ENCODE measurements at places on chromosomes 11 and 22. TPM values are rescaled to one million over a fixed set of nuclear protein-coding genes. Genes with fewer than 3 reads are reported as not detected.

DNA sequence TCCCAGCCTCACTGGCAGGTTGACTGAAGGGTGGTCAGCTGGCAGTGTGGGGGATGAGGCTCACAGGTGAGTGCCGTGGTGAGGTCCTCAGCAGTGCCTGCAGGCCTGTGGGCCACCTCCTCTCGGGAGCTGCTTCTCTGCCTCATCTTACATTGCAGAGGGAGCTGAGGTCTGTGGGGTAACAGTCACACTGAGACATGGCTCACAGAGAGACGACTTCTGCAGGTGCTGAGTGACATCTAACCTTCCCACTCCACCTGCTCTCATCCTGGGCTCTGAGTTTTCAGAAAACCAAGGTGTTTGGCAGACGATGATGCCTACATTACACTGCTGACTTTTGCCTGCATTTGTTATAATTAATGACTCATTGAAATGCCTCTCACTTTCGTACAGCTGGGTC, 8.8 kb upstream of the SLC5A1 start:
- H3K27ac ChIP-seq: no peak overlapping the region
- peaks cover 9% of the 10 kb centered on the region for H3K27me3 ChIP-seq
- no peak overlapping the region for H3K4me3 ChIP-seq
- no peak for DNase-seq
- H3K36me3 ChIP-seq: no peaks in the 10 kb centered on the region

The SMARCB1 gene
- total RNA-seq: 126 TPM

DNA sequence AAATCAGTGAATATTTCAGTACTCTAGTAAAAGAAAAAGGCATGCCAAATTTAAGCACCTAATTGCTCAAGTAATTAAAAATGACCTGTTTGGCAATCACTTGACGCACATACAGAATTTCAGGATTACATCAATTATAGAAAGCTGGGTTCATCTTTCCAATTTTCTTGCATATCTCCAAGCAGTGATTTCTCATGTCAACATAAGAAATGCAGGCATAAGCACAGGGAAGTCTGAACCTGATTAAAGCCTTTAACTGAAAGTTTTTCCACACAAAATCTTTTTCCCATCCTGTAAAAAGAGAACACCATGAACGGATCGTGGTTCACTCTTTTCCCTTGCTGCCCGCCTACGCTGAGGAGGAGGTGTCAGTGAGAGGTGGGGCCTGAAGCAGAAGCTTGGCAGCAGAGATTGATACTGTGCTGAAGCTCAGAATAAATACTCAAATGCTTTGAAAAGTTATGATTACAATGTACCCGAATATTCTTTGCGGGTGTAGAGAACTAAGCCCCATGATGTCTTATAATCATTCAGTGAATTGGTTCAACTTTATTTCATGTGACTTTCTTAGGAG, 704.1 kb upstream of the CCDC90B start:
- no peaks in the 10 kb centered on the region for H3K36me3 ChIP-seq
- no peaks in the 10 kb centered on the region for H3K27me3 ChIP-seq
- no peak overlapping the region for H3K4me3 ChIP-seq
- H3K4me1 ChIP-seq: no peaks in the 10 kb centered on the region
- no peak overlapping the region for H3K27ac ChIP-seq
- DNase-seq: no peak

The GAL3ST1 gene
- 0.21 TPM for total RNA-seq

DNA sequence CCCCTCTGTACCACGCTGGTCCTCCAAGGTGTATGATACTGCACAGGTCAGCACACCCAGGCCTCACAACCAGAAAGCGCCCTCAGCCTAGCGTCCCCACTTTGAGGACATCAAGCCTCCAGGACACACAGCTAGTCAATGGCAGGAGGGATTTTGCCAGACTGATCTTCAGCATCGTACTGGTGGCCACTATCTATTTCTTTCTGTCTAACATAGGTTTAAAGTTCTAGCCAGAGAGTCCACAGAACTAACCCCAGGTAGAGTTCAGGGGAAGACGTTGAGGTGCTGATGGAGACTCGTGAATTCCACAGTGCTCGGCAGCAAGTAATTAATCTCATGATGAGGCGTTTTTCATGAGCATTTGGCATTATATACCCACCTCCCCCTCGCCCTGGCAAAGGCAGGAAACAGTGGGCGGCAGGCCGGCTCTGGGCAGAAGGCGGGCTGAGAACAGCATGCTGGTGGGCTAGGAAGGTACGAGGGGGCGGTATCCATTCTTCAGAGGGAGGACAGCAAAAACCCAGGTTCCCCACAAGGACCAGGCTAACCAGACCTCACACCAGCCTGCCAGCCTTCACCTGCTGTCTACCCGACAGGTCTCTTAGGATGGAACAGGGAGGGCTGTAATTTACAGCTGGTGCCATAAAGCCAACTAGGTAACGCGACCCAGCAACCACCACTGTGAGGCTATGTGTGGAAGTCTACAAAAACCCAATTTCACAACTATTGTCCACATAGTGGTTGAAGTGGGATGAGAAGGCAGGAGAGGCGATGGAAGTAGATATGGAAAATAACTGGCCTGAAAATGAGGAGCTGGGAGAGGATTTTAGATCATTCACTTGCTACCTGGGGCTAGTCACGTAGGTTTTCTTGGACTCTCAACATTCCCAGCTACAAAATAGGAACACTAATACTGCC, 18.5 kb downstream of the MYH9 start:
- no peak for DNase-seq
- H3K4me3 ChIP-seq: peak overlapping the region; percentile 16
- H3K4me1 ChIP-seq: peaks cover 99% of the 10 kb centered on the region

GRCh38 chr11:134527382-134528243, 115.6 kb upstream of the B3GAT1 start:
- H3K4me3 ChIP-seq: no peak overlapping the region
- no peak overlapping the region for H3K27ac ChIP-seq
- DNase-seq: peak; percentile 76
- no peaks in the 10 kb centered on the region for H3K36me3 ChIP-seq

- H3K4me1 ChIP-seq: no peaks in the 10 kb centered on the region
- peaks cover 28% of the 10 kb centered on the region for H3K27me3 ChIP-seq
- H3K36me3 ChIP-seq: no peaks in the 10 kb centered on the region
- H3K27ac ChIP-seq: no peak overlapping the region
- DNase-seq: peak; percentile 19
These were observed 113.5 kb upstream of the IGLL5 start for GRCh38 chr22:22773979-22774604.

DNA sequence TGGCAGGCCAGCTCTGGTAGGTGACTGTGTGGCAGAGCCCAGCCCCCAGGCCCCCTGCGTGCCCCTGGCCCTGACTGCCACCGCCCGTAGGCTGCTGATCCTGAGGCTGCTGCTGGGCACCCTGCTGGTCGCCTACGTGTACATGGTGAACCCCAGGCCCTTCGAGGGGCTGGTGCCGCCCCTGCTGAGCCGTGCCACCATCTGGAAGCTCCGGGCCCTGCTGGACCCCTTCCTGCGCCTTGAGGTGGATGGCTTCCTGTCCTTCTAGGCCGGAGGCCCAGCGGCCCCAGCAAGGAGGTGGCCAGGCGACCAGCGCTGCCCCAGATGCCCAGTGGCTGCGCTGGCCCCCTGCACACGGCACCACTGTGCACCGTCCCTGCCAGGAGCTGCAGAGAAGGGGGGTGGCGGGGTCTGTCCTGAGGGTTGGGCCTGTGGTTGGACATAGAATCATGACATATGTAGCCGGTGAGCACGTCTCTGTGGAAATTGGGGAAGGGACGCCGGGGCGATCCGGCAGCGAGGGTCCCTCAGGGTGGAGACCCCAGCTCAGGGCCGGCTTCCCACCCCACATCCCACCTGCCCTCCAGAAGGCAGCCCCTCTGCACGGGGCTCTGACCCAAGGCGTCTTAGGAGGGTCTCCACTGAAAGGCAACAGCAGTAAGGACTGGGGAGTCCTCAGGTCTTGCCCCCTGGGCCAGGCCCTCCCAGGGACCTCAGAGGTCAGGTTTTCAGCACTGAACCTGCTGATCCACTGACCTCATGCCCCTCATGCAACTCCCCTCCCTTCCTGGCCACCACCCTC, 185.4 kb downstream of the IGLL1 start:
- DNase-seq: no peak
- no peaks in the 10 kb centered on the region for H3K36me3 ChIP-seq
- H3K27ac ChIP-seq: no peak overlapping the region
- H3K27me3 ChIP-seq: no peaks in the 10 kb centered on the region

DNA sequence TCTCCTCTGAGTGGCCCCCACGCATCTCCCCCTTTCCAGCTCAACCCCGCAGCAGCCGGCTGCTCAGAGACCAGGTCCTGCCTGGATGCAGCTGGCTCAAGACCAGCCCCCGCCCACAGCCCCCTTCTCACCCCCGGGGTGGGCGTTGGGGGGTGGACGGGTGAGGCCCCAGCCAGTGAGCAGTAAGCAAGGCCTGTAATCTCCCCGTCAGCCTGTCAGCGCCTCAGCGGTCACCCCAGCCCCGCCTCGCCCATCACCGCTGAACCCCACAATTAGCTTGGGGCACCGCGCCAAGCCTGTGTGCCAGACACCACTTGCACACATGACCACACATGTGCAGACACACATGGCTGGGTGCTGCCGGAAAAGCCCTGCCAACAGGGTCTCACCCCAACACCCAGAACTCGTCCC, 5.9 kb downstream of the PLXNB2 start:
- DNase-seq: no peak
- no peaks in the 10 kb centered on the region for H3K27me3 ChIP-seq
- H3K4me1 ChIP-seq: peaks cover 76% of the 10 kb centered on the region
- peak overlapping the region; percentile 50 for H3K27ac ChIP-seq
- H3K36me3 ChIP-seq: peaks cover 4% of the 10 kb centered on the region

The CARD16 gene
- total RNA-seq: 1.5 TPM

The ACTN3 gene
- not detected for total RNA-seq

DNA sequence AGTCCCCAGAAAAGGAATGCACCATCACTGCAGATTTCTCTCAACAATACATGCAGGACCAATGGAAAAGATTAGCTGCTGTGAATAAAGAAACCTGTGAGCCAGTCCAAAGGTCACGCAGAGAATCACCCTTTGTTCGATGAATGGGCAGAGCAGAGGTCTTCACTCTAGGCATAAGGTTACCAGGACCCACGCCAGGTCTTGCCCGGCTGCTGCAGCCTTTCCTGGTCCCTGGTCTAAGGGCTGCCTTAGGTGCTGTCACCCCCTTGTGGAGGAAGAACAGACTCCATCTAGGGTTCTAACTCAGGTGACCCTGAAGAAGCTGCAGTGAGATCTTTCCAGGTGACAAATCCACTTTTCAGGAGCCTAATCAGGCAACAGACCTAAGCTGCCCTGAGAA, 29.0 kb upstream of the NAP1L4 start:
- H3K27me3 ChIP-seq: no peaks in the 10 kb centered on the region
- H3K4me1 ChIP-seq: peaks cover 30% of the 10 kb centered on the region
- peaks cover 41% of the 10 kb centered on the region for H3K36me3 ChIP-seq

DNA sequence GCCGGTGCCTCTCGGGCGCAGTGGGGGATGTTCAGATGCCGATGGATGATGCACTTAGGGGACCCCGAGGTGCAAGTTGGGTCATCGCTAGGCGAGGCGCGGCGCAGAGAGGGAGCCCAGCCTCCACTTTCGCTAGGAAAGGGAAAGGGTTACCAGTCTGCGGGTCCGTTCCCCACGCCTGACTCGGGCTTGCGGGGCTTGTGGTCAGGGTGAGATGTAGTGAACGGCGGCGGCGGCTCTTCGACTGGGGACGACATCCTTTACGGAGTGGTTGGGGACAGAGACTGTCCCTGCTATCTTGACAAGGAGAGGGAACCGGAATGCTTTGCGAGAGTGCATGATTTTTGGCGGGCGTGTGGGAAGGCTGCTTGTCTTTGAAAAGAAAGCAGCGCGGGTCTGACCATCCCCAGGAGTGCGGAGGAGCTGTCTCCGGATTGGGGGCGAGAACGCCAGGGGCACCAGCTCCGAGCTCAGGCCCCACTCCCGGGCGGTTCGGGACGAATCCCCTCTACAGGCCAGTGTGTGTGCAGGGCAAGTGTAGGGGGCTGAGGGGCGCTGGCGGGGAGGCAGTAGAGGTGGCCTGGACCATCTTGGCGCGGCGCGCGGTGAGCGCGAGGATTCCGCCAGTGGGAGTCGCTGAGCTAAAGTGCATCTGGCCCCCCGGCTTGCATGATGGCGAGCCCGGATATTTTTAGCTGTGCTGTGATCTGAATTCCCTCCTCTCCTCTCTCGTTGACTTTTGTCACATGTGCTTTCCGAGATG, 1.1 kb downstream of the FAT3 start:
- peak overlapping the region; percentile 50 for H3K27ac ChIP-seq
- no peak for DNase-seq
- peak overlapping the region; percentile 83 for H3K4me3 ChIP-seq

GRCh38 chr22:42335839-42336378, 65.5 kb upstream of the TCF20 start:
- no peaks in the 10 kb centered on the region for H3K36me3 ChIP-seq
- no peak overlapping the region for H3K27ac ChIP-seq
- peaks cover 1% of the 10 kb centered on the region for H3K27me3 ChIP-seq
- no peaks in the 10 kb centered on the region for H3K4me1 ChIP-seq

DNA sequence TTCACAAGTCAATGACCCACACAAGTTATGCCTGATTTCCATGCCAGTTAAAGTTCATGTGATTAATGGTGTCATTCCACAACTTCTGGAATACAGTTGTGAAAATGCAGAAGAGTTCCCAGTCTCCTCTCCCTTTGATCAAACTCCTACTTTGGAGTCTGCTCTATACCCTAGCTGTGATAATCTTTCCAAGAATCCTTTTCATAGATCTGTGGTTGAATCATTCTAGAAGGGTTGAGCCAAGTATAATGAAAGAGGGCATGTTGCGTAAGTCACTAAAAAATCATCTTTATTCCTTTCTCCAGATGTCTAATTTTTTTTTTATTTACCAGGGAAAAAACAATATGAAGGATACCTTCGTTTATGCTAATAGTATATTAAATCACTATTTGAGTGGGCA, 89.7 kb upstream of the CARD18 start:
- H3K36me3 ChIP-seq: no peaks in the 10 kb centered on the region
- H3K27ac ChIP-seq: no peak overlapping the region
- peaks cover 49% of the 10 kb centered on the region for H3K27me3 ChIP-seq
- H3K4me1 ChIP-seq: no peaks in the 10 kb centered on the region
- DNase-seq: no peak
- H3K4me3 ChIP-seq: no peak overlapping the region

DNA sequence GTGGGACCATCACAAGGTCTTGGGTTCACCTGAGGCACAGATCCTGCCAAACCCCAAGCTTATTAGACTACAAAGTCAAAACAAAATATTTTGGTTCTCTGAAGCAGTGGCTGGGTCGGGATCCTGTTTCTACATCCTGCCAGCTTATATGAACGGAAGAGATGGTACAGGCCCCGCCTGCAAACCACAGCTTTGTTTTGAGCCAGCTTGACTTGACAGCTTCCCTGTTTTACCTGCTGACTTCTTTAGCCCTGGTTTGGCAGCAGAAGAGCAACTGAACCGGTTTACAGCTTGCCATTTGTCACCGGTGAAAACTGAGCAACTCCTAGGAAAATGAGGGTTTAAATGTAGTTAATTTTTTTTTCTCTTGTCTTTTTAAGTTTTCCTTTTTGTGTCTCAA, 11.4 kb downstream of the PACS1 start:
- DNase-seq: peak; percentile 51
- peak overlapping the region; percentile 93 for H3K27ac ChIP-seq
- peaks cover 3% of the 10 kb centered on the region for H3K36me3 ChIP-seq
- no peaks in the 10 kb centered on the region for H3K27me3 ChIP-seq
- no peak overlapping the region for H3K4me3 ChIP-seq
